ENCODE measurements at places on chromosomes 1 and 21. TPM values are rescaled to one million over a fixed set of nuclear protein-coding genes. Genes with fewer than 3 reads are reported as not detected.
A peak's percentile ranks its signal among the peaks of the same experiment; 100 is the strongest.

DNA sequence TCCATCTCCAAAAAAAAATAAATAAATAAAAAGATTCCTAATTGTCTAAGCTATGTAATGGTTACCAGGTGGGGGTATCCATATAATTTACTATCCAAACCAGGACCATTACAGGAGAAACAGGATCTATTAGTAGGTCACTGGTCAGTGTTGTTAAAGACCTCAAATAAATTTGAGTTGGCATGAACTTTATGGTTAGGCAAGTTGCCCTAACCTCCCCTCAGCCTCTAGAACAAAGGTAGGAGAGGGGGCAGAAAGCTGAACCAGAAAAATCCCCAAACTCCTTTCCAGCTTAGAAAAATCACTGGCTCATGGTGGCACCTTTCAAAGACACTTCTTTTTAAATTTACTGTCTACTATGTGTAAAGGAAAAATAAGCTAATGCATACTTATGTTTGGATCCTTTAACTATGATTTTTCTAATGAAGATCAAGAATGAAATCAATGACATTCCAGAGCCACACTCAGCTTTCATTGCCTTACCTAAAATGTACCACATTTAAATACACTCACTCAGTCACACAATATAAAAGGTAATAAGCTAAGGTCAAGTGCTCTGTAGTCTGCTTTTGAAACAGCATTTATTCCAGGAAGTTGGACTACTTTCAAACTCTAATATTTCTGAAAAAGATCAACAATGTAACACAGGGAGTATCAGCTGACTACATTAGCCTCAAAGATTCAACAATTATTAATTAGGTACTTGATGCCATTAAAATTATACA, 13.8 kb downstream of the EIF4G3 start:
- peak; percentile 55 for DNase-seq

GRCh38 chr1:227388214-227389168, 70.2 kb upstream of the CDC42BPA start:
- DNase-seq = no peak

GRCh38 chr1:42765832-42766740, 742 bp downstream of the P3H1 start:
- DNase-seq = peak; percentile 80

DNA sequence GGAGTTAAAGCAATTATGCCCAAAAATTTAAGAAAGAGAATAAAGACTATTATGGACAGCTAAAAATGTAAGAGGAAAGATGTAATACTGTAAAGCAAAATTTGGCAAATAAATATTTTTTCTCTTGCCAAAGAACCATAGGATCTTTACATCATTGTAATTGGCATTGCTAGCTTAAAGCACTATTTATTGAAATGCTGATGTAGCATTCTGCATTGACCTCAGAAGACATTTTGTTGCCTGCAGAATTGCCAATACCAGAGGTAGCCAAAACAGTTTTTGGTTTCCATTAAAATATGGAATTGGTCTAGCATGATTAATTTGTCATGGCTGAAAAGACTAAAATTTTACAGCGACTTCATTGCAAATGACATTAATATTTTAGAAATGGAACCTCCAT, 191.5 kb upstream of the CHODL start:
- DNase-seq = no peak

GRCh38 chr1:48093696-48094528, 96.7 kb upstream of the TRABD2B start:
- peak; percentile 30 for DNase-seq

- no peak for DNase-seq
Observed at GRCh38 chr1:8878448-8878697, at the start of gene ENO1. Gene ENO1 (minus strand): TSS chr1:8878686. CDS start chr1:8874908, 3,778 bp downstream.

Gene EVA1C
- 38.6 TPM for total RNA-seq

Gene JAM2
- total RNA-seq = 1.1 TPM
